ENCODE measurements at places on chromosomes 6 and 20.
A peak's percentile ranks its signal among the peaks of the same experiment; 100 is the strongest.

GRCh38 chr6:149060300-149060984 lies 257.1 kb upstream of the TAB2 start:
- DNase-seq: peak; percentile 76

- DNase-seq: no peak
Observed at GRCh38 chr6:128167552-128167951, 266.7 kb upstream of the THEMIS start.

DNA sequence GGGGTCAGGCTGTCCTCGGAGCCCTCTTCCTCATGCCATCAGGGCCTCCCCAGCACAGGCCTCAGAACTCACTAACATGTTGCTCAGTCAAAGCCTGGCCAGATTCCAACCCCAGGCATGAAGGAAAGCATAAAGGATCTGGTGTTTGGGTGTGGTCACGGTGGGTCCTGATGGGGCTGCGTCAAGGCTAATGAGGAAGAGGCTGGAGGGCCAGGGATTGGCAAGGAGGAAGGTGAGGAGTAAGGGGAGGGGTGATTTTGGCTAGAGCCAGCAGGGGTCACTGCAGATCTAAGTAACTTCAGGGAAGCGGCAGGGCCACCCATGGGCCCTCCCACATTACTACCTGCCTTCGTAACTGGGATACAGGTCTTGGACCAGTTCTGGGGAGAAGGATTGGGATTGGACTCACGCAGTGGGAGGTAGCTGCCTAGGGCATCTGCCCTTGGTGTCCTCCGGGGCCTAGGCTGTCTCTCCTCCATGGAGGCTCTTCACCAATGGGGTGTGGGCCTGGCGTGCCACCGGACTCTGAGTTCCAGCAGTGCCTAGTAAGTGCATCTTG lies 36.2 kb upstream of the MRPS18A start:
- peak; percentile 85 for DNase-seq

GRCh38 chr6:16180696-16181438 lies 52.0 kb downstream of the MYLIP start:
- DNase-seq: no peak

DNA sequence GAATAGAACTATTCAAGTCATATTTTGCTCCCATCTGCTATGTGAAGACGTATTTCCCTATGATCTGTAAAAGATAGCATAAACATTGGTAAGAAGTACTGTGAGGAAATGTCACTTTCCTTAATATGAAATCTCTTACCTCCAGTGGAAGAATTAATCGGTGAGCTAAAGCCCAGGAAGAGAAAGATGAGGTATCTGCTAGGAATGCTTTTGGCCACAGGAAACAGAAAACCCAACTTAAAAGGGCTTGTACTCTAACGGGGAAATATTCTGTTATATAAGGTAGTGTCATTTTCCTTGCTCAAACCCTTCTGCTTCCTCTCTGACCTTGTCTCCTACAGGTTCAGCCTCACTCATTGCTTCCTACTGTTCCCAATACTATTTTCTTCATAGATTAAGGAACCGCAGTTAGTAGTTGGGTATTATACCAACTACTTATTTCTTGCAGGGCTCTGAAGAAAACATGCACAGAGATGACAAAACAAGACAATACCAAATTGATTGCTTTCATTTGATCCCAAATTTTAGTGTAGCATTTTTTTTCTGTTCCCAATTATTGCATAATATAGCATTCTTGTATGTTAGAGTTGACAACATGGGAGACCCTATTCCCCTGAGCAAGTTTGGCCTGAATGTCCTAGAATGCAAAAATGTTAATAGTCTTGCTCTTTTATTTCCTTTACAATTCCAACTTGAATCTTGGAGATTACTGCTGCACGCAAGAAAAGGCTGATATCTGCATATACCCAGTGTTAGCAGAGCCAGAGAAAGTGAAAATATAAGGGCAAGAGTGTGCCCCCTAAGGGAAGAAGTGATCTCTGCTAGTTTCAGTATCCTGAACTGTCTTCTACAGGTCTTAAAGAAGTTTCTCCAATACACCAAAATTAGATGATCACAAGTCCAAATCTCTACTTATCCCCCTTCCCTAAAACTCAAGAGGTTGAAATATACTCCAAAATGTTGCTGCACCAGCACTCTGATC lies 65.3 kb downstream of the AFG1L start:
- no peak for DNase-seq

GRCh38 chr6:109009962-109010704 lies 84.5 kb downstream of the SESN1 start:
- no peak for DNase-seq

DNA sequence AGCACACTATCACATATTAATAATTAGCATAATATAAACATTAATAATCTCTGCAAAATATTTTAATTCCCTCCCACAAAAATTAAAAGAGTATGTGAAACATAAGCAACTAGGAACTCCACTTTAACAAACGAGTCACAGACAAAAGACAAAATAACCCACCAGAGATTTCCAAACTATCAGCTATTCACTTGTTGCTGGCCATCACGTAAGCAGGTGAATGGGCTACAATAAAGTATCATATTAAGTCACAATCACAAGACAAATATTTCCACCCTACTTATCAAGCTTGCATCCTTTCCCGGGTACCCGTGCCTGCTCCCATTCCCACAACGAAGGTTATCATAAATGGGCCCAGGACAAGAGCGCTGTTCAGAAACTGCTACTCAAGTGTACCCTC lies 2.5 kb downstream of the HDAC2 start:
- DNase-seq: no peak

- DNase-seq: no peak
Observed at GRCh38 chr6:40803897-40804702, 216.9 kb upstream of the LRFN2 start.

DNA sequence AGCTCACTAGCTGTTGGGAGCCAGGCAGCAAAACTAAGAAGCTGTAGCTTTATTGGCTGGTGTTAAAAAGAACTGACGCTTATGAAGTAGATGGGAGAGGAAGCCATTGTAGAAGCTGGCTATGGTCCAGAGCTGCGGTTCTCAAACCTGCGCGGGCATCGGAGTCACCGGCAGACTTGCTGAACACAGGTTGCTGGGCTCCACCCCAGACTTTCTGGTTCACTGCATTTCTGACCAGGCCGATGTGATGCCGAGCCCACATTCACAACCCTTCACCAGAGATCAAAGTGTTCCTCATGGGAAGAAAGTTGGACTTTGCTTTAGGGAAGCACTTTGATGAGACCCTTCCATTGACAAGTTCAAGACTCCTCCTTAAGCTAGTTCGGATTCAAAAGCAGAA lies 231.6 kb downstream of the QKI start:
- no peak for DNase-seq

DNA sequence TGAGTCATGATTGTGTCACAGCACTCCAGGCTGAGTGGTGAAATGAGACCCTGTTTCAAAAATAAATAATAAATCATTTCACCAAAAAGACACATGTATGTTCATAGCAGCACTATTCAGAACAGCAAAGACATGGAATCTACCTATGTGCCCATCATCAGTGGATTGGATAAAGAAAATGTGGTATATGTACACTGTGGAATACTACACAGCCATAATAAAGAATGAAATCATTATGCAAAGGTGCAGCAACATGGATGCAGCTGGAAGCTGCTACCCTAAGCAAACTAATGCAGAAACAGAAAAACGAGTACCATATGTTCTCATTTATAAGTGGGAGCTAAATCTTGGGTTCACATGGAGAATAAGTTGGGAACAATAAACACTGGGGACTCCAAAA lies 33.1 kb downstream of the ZNF451 start:
- no peak for DNase-seq

DNA sequence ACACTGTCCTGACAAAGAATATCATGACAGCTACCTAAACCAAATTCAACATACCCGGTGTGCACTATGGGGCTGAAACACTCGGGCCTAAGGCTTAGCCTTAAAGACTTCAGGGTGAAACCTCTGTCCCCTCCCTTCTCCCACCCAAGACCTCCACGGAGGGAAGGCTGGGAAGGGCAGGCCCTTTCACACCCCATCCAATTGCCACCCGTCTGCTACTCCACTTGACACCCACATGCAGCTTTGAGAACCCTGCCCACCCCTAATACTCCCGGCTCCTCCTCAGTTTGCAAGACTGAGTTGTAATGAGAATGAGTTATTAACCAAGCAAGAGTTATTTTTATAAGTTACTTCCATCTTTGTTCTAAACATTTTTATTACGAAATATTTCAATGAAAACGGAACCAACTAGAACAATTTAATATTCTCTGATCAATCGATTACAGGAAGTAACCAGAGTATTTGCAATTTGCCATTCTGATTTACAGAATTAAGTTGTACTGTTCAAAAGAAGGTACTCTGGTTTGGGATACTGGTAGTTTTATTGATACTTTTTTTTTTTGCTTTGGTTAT lies 3.7 kb downstream of the TAF4 start:
- no peak for DNase-seq

- no peak for DNase-seq
Observed at GRCh38 chr6:154343473-154344308, 12.9 kb downstream of the IPCEF1 start.

- DNase-seq: no peak
Observed at GRCh38 chr6:160966493-160967229, 24.9 kb upstream of the MAP3K4 start.

All from activated CD8-positive, alpha-beta memory T cell treated with anti-CD3 and anti-CD28 coated beads for 24 hours (primary cell).